Activated naive CD4-positive, alpha-beta T cell treated with anti-CD3 and anti-CD28 coated beads, Interleukin-2, amount 50 U/mL, for 72 hours (primary cell): ENCODE measurements at places on chromosomes 7 and 10.

- peak; percentile 63 for DNase-seq
Observed at GRCh38 chr10:96370584-96371157, 11.9 kb upstream of the OPALIN start.

- DNase-seq = no peak
Observed at GRCh38 chr7:135791543-135792362, 43.1 kb upstream of the FAM180A start.

GRCh38 chr7:156765901-156766656 is 125.5 kb downstream of the RNF32 start:
- no peak for DNase-seq

DNA sequence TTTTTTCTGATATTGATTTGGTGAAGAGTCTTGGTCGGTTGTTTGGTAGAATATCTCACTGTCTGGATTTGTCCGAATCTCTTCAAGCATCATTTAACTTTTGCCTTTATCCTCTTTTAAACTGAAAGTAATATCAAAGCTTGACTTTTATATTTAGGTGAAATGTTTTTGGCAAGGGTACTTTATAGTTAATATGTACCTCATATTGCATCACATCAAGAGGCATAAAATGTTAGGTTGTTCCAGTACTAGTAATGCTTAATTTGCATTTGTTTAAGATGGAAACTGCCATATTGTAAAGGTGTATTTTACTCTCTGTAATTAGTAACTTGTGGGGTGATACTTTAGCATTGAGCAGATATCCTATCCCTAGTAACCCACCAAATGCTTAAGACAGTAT is 17.1 kb upstream of the DDX21 start:
- no peak for DNase-seq

- no peak for DNase-seq
Observed at GRCh38 chr7:41880107-41880506, 177.2 kb upstream of the INHBA start.
